ENCODE measurements at places on chromosomes 6 and 20. TPM values are rescaled to one million over a fixed set of nuclear protein-coding genes. Genes with fewer than 3 reads are reported as not detected.

HSPA1L gene
- total RNA-seq: 2.5 TPM

HELZ2 gene
- 87.7 TPM for total RNA-seq

GLP1R gene
- total RNA-seq: not detected

HSD17B8 gene
- 4.6 TPM for total RNA-seq

GJE1 gene
- not detected for total RNA-seq

RARS2 gene
- total RNA-seq: 42.0 TPM

SMPDL3A gene
- 10.0 TPM for total RNA-seq

SLC26A8 gene
- 0.29 TPM for total RNA-seq

CGA gene
- not detected for total RNA-seq

GRCh38 chr20:51906679-51907078, 104.4 kb upstream of the SALL4 start:
- no peak for DNase-seq

DNA sequence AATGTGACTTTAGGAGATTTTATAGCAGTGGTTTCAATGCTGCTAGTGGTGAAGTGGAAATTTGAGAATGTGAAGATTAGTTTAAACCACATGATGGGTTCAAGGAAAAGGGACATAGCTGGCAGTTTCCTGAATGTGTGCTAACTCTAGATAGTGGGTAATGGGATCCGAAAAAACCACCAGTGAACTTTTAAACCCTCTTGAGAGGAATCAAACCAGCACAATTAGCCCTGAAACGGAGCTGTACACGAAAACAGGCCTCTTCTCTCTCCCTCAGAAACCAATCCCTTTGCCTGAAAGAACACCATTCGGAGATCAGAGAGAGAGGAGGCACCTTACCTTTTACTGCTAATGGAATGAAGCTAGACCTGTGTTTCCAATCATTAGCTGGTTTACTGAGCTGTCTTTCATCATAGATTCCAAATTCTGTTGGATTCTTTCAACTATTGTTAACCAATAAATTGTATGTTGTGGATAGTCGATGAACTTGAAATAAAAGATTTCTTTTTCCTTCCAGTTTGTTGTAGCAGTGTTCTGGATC, 103.9 kb downstream of the AIG1 start:
- no peak for DNase-seq

DNA sequence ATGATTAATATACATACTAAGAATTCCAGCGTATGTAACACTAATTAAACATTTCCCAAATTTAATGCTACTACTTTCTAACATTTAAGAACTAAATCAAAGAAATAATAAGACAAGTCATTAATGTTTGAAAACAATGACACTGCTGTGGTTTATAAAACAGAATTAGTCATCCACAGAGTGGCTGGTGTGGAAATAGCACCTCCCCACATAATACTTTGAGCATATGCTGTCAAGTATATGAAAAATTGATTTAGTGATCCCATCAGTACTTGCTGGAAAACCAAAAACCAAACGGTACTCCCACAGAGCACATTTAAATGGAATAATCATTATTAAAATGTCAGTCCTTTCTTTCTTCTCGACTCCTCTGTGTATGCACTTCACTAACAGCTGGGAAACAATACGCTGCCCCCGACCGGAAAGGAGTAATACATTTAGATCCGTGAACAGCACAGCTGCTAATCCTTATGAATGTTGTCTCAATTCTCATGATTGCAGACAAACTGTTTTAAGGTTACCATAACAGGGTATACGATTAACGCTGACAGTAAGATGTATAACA, 78.4 kb downstream of the PREP start:
- DNase-seq: no peak

DNA sequence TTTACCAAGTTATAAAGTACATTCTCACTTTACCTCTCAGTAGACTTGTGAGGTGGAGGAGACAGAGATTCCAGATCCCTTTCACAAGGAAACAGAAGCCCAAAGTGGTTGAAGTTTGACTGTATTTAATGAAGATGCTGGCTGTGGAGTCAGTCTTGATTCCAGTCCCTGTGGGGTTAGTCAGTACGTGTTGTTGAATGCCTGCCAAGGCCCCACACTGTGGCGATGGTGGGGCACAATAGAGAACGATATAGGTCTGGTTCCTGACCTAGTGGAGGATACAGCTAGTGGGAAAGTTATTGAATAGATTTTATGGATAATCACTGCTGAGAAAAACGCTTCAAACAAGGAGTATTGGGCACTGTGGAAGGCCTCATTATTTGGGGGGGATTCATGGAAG, 71.4 kb downstream of the LRRC1 start:
- DNase-seq: no peak

DNA sequence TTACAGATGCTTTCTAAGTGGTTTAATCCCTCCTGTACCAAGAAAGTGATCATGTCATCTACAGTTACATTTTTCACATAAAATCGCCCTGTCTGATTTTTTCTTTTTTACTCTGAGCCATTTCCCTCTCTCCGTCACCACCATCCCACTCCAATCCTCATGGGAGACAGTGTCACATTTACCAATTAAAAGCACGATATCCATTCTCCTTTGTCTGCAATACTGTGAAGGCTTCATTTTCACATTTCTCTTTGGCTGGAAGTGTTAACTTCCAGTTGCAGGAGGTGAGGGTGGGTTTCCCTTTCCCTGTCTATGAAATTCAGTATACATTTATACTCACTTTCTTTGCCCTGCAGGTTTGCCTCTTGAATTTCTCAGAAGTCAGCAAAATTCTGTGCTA, 372.7 kb upstream of the CNR1 start:
- no peak for DNase-seq

DNA sequence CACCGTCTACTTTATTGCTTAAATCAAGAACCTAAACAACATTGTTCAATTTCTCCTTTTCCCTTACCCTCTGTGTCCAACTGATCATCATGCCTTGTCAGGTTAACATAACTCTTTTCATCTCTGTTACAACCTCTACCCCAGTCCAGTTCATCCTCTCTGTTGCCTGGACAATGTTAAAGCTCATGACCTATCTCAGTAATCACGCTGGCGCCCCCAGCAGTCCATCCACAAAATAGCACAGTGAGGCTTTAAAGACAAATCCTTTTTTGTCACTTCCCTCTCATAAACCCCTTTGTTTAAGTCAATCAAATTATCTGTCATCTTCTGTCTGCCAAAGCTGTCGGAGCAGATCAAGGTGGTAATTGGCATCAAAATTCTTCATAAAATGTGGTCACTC, 140.1 kb downstream of the QKI start:
- peak; percentile 73 for DNase-seq

GRCh38 chr20:40037511-40037910, 651.5 kb downstream of the MAFB start:
- DNase-seq: no peak

- no peak for DNase-seq
Measured at GRCh38 chr6:5942591-5942990, 64.1 kb downstream of the NRN1 start.

GRCh38 chr6:21426841-21427490, 166.6 kb upstream of the SOX4 start:
- no peak for DNase-seq

- no peak for DNase-seq
Measured at GRCh38 chr6:14743144-14743473, 502.8 kb upstream of the JARID2 start.

DNA sequence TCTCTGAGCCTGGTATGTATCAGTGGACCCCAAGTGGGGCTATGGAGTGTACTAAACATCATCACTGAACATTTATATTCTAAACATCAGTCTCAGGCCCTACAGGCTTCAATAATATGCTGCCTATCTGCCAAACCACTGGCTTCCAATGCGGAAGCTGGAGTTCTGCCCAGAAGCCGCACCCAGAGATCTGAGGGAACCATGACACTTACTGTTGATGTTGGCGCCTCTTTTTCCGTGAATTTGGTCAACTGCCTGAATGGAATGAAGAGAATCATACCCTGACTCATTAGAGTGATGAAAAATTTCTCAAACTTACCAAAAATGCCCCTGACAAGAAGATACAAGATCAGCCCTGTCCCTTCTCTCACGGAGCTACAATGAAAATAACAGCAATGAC, 66.2 kb downstream of the SLC22A23 start:
- DNase-seq: no peak

GRCh38 chr6:138979813-138980668, 8.0 kb downstream of the REPS1 start:
- no peak for DNase-seq

DNA sequence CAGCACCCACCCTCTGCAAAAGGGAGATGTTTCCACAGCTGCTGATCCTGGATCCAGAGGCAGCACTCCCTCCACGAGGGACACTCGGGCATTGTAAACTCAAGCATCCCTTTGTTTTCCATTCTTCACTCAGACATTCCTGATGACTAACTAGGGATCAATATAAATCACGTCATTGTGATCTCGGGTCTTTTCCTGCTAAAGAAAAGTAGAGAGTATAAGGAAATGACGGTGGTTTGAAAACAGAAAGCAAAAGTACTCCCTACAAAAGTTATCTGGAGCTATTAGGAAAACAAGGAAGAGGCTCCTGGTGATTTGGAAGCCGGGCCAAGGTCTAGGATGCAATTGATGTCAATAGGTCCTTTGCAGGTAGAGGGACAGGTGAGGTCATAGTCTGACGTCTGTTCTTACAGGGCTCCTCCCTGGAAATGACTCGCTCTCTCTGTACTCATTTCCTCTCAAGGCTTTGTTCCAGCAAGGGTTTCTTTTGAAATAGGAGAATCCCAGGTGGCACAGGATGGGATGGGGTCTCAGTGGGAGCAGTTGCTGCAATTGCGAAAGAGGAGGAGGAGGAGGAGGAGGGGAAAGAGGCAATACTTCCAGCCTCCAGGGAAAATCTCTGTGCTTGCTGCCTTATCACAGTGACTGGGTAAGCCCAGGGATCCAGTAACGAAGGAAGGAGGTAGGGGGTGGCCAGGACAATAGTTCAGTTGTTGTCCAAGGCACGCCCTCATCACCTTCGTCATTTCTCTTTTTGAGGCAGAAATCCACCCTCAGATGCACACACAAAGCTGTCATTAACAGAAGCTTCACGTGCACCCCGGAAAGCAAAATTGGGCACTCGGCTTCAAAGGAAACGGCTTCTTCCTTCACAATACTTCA, 222.8 kb downstream of the LY86 start:
- no peak for DNase-seq

DNA sequence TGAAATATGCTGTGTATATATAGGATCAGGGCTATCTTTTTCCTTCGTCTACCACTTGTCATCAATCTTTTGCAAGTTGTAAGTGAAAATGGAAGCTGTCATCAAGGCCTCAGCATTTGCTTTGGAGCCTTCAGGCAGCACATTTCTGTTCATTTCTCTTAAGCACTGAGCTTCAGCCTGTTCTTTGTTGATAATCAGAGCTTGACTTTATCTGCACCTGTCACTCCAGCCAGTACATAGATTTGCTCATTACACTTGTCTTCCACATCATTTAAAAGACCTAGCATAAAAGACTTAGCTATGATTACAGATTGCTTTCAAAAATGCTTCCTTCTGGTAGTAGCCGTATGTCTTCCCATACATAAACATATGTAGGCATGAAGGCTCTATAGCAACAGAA, 189.8 kb upstream of the GRIK2 start:
- DNase-seq: no peak

DNA sequence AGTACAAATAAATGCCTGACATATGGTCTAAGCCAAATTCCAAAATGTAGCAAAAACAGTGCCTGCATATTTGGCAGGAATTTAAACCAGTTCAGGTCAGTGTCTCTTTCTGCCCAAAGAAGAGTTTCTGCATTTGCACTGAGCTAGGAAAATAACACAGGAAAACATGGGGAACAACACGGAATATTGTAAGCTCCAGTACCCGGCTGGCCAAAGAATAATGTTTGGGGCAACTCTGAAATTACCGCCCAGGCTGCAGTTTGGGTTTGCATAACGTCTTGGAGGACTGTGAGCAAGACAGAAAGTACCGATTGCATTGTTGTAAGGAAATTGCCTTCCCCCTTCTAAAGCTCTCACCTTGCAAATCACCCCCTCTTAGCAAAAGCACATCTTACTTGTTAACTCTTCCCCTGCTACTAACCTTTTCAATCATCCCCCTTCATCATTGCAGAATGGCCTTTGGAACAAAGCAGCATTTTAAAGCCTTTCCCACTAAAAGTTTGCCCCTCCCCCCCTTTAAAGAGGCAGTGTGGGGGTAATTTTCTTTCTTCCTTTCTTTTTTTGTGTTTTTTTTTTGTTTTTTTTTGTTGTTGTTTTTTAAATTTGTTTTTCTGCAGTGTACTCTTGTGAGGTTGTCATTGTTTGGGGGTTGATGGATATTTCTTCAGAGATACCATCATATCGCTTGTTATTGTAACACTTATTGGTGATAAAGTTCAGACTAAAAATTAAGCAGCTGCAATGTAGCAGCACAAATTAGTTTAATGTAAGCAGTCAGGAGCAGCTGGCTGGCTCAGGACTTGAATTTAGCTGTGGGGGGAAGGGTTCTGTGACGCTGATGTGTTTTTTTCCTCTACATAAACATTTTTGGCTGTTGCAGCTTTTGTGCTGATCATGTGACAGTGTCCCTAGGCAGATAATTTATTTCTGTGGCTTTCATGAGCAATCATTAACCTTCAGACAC, 100.0 kb upstream of the CITED2 start:
- DNase-seq: no peak

- peak; percentile 88 for DNase-seq
Measured at GRCh38 chr6:131949909-131950766, 1.0 kb downstream of the CCN2 start.

- DNase-seq: no peak
Measured at GRCh38 chr20:25468126-25469075, 60.9 kb downstream of the GINS1 start.
